ENCODE measurements at places on chromosomes 12 and 14. TPM values are rescaled to one million over a fixed set of nuclear protein-coding genes. Genes with fewer than 3 reads are reported as not detected.

Gene RTN1
- total RNA-seq, result not detected

Gene DACT1
- 7.8 TPM for total RNA-seq

Gene HPD
- not detected for total RNA-seq

Gene FAM186B
- 0.37 TPM for total RNA-seq

Gene KRT5
- not detected for total RNA-seq

Gene PLEK2
- total RNA-seq, result not detected

Gene LMNTD1
- not detected for total RNA-seq

GRCh38 chr14:74514471-74514941 is 20.9 kb downstream of the ISCA2 start:
- peaks cover 5% of the 10 kb centered on the region for H3K4me1 ChIP-seq
- DNase-seq, result no peak
- peaks cover 17% of the 10 kb centered on the region for H3K27me3 ChIP-seq
- no peak overlapping the region for H3K27ac ChIP-seq

DNA sequence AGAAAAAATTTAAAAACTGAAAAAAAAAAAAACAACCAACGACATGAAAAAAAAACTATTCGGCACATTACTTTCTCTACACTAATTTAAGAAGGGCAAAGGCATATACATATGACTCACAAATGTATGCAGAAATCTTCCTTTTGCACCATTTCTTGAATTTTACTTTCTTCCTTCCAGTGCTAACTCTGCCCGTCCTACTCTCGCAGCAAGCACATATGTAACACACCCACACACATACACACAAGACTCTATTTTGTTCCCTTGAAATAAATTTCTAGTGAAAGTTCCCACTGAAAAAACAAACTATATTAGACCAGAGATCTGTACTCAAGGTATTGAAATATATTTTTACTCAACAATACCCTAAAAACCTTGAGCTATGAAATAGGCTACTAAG is 14.6 kb downstream of the BTG1 start:
- DNase-seq, result no peak
- H3K4me3 ChIP-seq, result peak overlapping the region; percentile 72
- no peaks in the 10 kb centered on the region for H3K27me3 ChIP-seq
- H3K4me1 ChIP-seq, result peaks cover 64% of the 10 kb centered on the region

- H3K4me3 ChIP-seq, result no peak overlapping the region
- DNase-seq, result no peak
- H3K4me1 ChIP-seq, result no peaks in the 10 kb centered on the region
- no peak overlapping the region for H3K27ac ChIP-seq
- H3K27me3 ChIP-seq, result no peaks in the 10 kb centered on the region
- no peaks in the 10 kb centered on the region for H3K36me3 ChIP-seq
These were observed 358.4 kb upstream of the SOX5 start for GRCh38 chr12:24307716-24308335.

DNA sequence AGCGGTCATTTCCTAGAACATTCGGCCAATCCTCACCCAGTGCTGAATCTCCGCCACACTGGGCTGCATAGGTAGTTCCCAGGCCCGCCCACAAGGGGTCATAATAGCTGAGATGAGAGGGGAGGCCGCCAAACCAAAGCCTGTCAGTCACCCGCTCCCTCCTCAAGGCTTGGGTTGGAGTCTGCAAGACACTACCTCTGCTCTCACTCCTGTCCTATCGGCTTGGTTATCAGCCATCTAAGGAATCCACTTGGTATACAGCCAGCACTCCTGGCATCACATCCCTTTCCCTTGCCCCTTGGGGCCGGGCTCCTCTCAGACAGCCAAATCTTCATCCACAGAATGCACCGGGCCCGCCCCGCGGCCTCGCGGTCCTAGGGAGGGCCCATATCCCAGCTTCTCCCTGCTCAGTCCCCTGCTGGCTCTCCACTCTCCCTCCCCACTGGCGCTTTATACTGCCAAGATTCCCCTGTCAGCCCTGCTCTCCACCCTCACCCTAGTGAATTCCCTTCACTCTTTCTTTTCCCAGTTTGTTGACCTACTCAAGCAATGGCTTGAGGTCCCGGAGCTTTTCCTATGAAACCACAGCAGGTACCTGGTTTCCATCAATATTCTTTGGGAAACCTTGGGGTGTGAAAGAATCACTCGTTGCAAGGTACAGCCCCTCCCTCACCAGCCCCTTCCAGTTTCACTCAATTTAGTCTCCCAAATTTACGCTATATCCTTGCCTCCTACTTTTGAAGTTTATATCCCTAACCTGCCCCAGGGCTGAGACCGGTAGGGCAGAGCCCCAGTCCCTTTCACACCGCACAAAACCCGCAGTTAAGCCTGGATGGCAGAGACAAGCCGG is 1.4 kb downstream of the IFFO1 start:
- H3K4me3 ChIP-seq, result peak overlapping the region; percentile 90
- DNase-seq, result peak; percentile 51
- H3K4me1 ChIP-seq, result peaks cover 32% of the 10 kb centered on the region

GRCh38 chr14:61923348-61923747 is 161.1 kb downstream of the SNAPC1 start:
- no peaks in the 10 kb centered on the region for H3K4me1 ChIP-seq
- H3K27ac ChIP-seq, result no peak overlapping the region
- H3K36me3 ChIP-seq, result no peaks in the 10 kb centered on the region
- H3K4me3 ChIP-seq, result no peak overlapping the region
- DNase-seq, result no peak
- H3K27me3 ChIP-seq, result peaks cover 45% of the 10 kb centered on the region

GRCh38 chr12:93415723-93416464 is 25.9 kb downstream of the UBE2N start:
- no peaks in the 10 kb centered on the region for H3K27me3 ChIP-seq
- H3K36me3 ChIP-seq, result peaks cover 31% of the 10 kb centered on the region
- peak overlapping the region; percentile 79 for H3K27ac ChIP-seq
- no peak for DNase-seq

DNA sequence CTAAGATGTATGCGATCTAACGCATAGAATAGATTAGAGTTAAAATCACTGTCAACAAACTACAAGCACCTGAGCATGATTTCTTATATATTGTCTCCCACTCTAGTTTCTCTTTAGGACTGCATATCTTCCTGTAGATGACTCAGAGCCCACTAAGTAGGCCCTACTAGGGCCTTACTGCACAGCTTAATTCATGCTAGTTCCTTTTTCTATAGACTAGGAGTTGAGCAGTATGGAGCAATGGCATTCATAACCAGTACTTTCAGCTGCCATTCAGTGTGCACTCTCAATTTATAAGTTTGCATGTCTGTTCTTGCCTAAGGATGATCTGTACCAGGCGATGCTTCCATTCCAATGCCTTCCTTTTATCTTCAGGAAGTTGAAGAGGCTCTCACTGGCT is 103.5 kb downstream of the METTL25 start:
- no peaks in the 10 kb centered on the region for H3K27me3 ChIP-seq
- no peak for DNase-seq
- no peak overlapping the region for H3K27ac ChIP-seq
- no peaks in the 10 kb centered on the region for H3K4me1 ChIP-seq

DNA sequence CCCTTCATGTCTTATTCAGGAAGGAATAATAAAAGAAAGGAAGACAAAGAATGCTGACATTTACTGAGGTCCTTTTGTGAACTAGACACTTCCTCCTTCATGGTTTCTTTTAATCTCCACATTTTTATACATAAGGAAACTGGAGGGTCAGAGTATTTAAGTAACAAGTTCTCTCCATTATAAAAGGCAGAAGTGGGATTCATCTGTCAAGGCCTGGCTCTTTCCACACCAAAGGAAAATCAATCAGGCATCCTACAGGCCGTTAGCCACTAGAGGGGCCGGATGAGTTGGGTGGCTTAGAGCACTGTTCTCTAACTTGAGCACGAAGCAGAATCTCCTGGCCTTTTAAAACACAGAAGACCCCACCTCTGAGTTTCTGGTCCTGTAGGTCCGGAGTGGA is 36.8 kb upstream of the NINJ2 start:
- no peak for DNase-seq
- peaks cover 18% of the 10 kb centered on the region for H3K4me1 ChIP-seq
- no peak overlapping the region for H3K27ac ChIP-seq
- no peak overlapping the region for H3K4me3 ChIP-seq

GRCh38 chr12:34298176-34298970 is 276.1 kb downstream of the ALG10 start:
- no peaks in the 10 kb centered on the region for H3K36me3 ChIP-seq
- no peaks in the 10 kb centered on the region for H3K27me3 ChIP-seq
- H3K27ac ChIP-seq, result no peak overlapping the region
- H3K4me3 ChIP-seq, result no peak overlapping the region
- H3K4me1 ChIP-seq, result no peaks in the 10 kb centered on the region
- DNase-seq, result no peak

- no peaks in the 10 kb centered on the region for H3K4me1 ChIP-seq
- no peak overlapping the region for H3K4me3 ChIP-seq
- H3K27ac ChIP-seq, result no peak overlapping the region
- no peaks in the 10 kb centered on the region for H3K27me3 ChIP-seq
- DNase-seq, result no peak
These were observed 491.5 kb downstream of the SLC6A15 start for GRCh38 chr12:84421103-84421502.
